ENCODE measurements at places on chromosomes 6 and 20. TPM values are rescaled to one million over a fixed set of nuclear protein-coding genes. Genes with fewer than 3 reads are reported as not detected.

Gene DNAH8
- total RNA-seq: under 0.01 TPM

Gene EMILIN3
- not detected for total RNA-seq

Gene ZBTB46
- total RNA-seq: 7.8 TPM

Gene EFHC1
- total RNA-seq: 12.2 TPM

Gene GPR63
- 0.09 TPM for total RNA-seq

Gene CRYBG1
- 15.9 TPM for total RNA-seq

Gene SLC12A5
- 0.63 TPM for total RNA-seq

Gene SLC44A4
- total RNA-seq: under 0.01 TPM

Gene NEDD9
- 70.5 TPM for total RNA-seq

Gene MUC21
- not detected for total RNA-seq

Gene FABP7
- not detected for total RNA-seq

Gene DEF6
- total RNA-seq: 0.36 TPM

Gene ZMYND8
- total RNA-seq: 23.8 TPM

Gene SOX18
- 16.0 TPM for total RNA-seq

Gene FUCA2
- total RNA-seq: 26.4 TPM

Gene PAK5
- not detected for total RNA-seq

Gene SEL1L2
- not detected for total RNA-seq

Gene KCNS1
- under 0.01 TPM for total RNA-seq

Gene STX11
- total RNA-seq: 5.7 TPM

Measured in endothelial cell of coronary artery (primary cell).